Activated CD4-positive, alpha-beta T cell treated with anti-CD3 and anti-CD28 coated beads, Interleukin-2, amount 50 U/mL, for 48 hours (primary cell): ENCODE measurements at places on chromosomes 2 and 18.

DNA sequence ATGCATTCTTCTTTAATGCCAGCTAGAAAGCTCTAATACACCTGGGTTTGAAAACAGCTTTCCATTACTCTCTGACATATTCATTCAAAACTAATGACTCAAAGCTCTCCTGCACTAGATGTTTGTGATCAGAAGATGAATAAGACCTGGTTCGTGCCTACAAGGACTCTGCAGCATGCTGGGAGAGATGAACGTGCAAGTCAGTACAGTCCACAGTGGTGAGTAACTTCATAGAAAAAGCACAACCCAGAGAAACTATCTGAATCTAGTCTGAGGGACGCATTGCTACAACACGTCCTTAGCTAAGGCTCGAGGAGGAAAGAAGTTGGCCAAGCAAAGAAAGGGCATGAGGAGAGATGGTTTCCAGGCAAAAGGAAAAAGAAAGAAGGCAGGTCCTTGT is 234.3 kb downstream of the OSR1 start:
- no peak for DNase-seq

DNA sequence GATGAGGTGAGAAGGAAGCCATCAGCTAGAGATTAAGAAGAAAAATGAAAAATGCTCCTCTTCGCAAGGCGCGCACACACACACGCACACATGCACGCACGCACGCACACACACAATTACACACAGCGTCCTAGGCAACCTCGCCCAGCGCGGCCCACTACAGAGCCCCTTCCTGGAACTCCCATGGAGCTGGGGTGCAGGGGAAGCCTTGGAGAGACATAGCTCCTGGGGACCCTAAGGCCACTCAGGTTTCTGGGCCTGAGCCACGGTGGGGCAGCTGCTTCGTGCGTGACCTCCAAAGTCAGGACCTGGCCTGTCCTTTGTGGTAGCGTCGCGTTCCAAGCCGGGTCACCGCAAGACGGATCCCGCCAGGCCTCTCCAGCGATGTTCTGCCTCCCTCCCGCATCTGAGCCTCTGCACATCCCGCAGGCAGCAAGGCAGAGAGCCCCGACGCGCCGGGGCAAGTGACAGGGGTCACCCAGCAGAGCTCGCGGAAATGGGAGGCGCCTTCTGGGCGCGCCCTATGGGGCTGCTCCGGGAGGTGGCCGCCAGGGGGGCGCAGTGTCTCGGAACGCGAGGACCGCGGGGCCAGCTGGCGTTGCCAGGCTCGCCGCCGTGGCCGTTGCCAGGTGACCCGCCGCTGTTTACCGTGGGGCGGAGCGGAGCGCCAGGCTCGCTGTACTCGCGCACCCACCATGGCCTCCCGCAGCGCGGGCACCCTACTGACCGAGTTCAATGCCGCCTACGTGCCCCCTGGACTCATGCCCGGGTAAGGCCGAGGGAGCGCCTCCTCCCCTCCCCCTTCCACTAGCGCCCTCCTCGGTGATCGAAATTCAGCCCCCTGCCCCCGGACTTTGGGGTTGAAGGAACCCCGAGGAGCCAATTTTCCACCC is 79.0 kb downstream of the CIB4 start:
- DNase-seq = peak; percentile 17

GRCh38 chr2:225120186-225120585 is 77.9 kb upstream of the DOCK10 start:
- no peak for DNase-seq

DNA sequence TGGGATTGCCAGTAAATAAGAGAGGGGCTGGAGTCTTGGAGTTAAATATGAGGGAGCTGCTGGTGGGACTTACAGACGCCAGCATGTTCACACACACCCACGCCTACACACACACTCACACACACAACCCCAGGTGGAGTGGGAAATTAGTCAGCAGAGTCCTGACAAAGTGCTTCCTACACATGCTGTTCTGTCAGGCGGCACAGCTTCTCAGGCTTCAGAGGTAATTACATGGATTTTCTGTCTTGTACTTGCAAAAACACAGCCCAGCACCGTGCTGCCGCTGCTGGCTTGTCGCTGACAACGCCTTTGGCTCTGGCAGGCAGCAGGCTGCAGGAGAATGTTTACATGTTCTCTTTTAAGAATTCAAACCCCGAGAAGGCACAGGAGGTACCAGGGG is 1186.3 kb upstream of the CELF4 start:
- DNase-seq = peak; percentile 3

- DNase-seq = no peak
Measured at GRCh38 chr2:10933700-10934225, 22.0 kb downstream of the KCNF1 start.

DNA sequence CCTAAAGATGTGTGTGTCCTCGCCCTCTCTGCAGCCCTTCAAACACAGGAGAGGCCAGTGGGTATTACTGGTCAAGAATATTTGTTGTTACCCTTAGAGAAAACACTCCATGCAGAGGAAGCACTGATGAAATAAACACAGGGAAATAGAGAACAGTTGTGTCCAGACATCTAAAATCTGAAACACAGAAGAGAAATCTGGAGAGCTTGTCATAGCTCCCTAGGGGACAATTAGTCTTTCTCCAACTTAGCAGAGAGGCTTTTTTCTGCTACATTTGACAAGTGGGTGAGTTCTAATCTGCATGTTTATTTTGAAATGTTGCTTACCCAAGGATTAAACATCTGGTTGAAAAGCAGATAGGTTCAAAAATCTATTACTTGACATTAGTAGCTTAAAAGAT is 190.1 kb downstream of the CTNNA2 start:
- DNase-seq = no peak

GRCh38 chr2:3126911-3127621 is 250.6 kb downstream of the EIPR1 start:
- DNase-seq = peak; percentile 4

GRCh38 chr18:12034241-12035100 is 53.2 kb downstream of the IMPA2 start:
- DNase-seq = no peak

GRCh38 chr2:233421091-233421816 is 67.0 kb downstream of the DGKD start:
- DNase-seq = no peak

GRCh38 chr18:32868406-32868805 is 95.6 kb upstream of the KLHL14 start:
- DNase-seq = no peak

DNA sequence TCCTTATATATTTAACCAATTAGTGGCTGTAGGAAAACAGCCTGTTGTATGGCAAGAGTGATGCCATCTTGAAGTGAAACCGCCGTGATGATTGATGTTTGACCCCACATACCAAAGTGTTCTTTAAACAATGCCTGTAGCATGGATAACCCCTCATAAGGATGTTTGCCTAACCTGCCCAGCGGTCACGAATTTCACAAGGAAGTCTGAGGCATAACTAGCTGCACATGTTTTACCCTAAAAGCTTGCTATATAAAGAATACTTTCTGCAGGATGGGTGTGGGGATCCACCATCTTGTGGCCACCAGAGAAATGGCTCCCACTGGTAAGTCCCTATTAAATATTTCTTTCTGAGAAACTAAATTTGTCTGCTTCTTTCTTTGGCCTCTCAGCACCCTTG is 68.7 kb downstream of the ZDBF2 start:
- DNase-seq = no peak

- DNase-seq = no peak
Measured at GRCh38 chr2:136486115-136486514, 279.2 kb upstream of the THSD7B start.

DNA sequence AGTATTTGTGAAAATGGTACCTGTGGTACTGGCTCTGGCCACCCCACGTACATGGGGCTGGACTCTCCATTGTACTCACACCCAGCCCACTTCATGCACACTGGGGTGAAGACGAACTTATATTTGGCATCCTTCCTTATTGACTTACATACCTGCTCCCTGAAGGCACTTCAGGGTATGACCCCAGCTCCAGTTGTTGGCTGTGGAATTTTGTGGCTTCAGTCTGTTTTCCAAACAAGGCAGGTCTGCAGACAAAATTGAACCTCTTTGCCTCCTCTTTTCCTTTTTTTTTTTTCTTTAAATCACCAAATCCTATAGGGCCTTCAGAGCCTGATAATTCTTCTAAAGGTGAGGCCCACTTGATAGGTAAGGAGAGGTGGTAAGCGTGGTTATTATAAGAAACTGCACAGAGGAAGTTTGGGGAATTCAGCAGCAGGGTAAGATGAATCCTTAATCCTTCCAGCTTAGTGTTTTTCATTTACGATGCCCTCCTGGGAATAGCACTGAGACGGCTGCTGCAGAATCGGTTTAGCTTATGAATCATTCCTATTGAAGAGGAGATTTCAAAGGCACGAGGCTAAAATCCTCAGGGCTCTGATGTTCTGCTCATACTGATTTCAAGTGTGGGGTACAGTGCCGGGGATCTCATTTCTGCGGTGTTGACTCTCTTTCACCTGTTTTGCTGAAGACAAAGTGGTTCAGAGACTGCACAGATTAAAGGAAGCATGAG is 55.2 kb downstream of the KIF5C start:
- DNase-seq = no peak

DNA sequence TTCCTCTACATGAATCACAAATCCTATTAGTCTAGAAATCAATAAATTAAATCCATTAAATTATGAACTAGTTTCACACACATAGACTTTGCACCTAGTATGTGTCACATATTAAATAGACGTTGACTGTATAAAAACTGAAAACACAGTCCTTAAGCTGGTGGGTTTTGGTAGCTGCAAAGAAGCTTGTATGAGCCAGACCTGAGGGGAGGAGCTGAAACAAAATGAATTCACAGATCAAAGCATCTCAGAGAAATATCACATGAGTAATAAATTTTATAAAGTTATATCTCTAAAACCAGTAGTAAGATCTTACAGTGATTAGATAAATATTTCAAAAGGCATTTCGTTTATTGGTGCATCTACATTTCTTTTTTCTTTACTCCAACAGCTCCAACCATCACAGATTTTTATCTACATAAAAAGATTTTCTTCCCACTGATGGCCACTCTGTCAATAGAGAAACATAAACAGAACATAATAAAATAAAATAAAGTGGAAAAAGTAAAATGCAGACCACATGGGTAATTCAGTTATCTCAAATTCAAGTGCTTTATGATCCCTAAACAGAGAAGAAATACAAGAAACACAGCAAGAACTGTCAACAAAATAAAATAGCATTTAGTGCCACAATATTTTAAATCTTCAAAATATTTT is 420.0 kb upstream of the CYRIA start:
- DNase-seq = no peak

DNA sequence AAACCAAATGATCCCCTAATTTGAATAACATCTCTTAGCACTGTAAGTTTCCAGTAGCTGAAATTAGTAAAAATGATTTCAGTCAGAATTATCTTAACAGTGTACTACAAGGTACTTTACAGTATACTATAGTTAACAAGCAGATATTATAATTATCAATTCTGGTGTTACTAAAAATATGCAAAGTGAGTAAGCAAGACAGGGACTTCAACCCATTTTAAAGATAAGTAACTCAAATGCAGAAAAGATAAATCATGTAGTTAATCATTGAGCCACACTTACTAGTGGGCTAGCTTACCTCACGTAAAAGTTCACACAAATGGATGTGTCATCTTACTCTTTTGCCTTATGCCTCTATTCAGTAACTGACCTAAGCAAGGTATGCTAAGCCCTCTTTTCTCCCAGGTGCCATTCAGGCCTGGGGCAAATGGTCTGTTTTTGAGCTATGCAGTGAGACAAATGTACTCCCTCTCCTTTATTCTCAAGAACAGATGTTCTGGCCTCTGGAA is 101.0 kb downstream of the NBAS start:
- no peak for DNase-seq

GRCh38 chr18:10591896-10592295 is 66.1 kb downstream of the NAPG start:
- no peak for DNase-seq

DNA sequence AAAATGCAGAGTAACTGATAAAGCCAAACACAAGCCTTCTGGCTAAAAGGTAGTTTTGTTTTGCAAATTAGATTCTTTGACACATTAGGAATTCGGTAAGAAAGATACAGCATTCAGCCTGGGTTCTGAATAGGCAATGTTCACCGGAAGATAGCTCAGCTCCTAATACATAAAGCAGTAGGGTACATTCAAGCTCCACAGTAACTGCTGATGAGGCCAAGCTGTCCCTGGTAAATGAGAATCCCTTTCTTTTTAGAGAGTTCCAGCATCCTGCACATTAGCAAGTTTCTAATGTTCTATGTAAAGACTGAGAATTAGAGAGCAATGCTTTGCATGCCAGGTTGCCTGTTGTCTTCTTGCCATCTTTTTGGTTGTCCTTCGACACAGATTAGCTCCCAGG is 316.3 kb upstream of the SLC14A2 start:
- DNase-seq = no peak
